Kidney (tissue), 22 donors: ENCODE measurements at places on chromosomes 3 and 15. TPM values are rescaled to one million over a fixed set of nuclear protein-coding genes. Genes with fewer than 3 reads are reported as not detected.

GPR149 gene
- total RNA-seq: not detected

TRPC1 gene
- 13.2 TPM for total RNA-seq

SOX14 gene
- total RNA-seq: not detected

- no peak for DNase-seq
- H3K27ac ChIP-seq: no peak overlapping the region
- no peaks in the 10 kb centered on the region for H3K36me3 ChIP-seq
- H3K4me3 ChIP-seq: no peak overlapping the region
Observed at GRCh38 chr15:64009798-64010261, 36.5 kb downstream of the DAPK2 start.

DNA sequence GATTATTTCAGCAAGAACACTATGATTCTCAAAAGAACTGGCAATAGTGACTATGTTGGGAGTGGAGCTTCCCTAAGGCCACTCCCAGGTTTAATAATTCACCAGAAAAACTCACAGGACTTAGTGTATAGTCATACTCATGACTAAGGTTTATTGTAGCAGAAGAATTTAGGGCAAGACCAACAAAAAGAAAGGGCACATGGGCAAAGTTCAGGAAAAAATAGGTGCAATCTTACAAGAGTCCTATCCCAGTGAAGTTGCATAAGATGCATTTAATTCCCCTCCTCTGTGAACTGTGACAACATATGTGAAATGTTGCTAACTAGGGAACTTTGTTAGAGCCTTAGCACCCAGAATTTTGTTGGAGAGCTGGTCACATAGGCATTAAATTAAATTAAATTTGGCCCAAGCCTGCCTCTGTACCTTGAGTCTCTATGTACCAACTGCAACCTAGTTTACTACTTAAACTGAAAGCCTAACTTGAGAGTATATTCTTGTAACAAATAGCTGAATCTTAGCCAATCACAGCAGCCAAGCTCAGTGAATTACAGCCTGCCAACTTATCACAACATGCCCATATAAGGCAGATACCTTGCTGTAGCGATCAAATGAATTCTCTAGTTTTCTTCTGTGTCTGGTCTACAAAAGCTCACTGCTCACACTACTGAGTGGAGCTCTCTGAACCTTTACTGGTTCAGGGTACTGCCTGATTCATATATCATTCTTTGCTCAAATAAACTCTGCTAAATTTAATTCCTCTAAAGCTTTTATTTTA lies 386.2 kb upstream of the ARHGEF26 start:
- no peaks in the 10 kb centered on the region for H3K36me3 ChIP-seq
- no peak overlapping the region for H3K4me3 ChIP-seq
- H3K27me3 ChIP-seq: no peaks in the 10 kb centered on the region
- DNase-seq: no peak

- no peaks in the 10 kb centered on the region for H3K4me1 ChIP-seq
- no peak for DNase-seq
- no peak overlapping the region for H3K27ac ChIP-seq
- H3K4me3 ChIP-seq: no peak overlapping the region
Observed at GRCh38 chr3:62436785-62437184, 63.4 kb upstream of the FEZF2 start.

- H3K27ac ChIP-seq: no peak overlapping the region
- peaks cover 24% of the 10 kb centered on the region for H3K36me3 ChIP-seq
- no peak for DNase-seq
- no peaks in the 10 kb centered on the region for H3K27me3 ChIP-seq
Observed at GRCh38 chr15:40858706-40859105, 14.9 kb downstream of the SPINT1 start.

DNA sequence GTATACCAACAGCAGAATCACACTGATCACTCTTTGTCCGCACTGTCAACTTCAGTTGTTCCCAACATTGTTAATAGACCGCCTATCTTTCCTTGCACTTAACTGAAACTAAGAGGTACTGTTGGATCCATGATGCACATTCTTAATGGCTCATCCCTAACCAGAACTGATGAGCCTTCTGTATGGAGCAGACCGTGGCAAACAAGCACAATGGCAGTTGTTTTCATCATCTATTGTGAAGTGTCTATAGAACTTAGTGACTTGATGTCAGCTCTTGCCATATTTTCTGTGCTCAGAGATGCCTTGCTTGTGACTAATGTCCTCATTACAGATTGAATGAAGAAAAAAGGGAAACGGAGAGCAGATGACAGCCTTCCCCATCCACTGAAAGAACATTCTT lies 347.4 kb downstream of the NLGN1 start:
- DNase-seq: no peak
- H3K4me3 ChIP-seq: no peak overlapping the region
- H3K4me1 ChIP-seq: no peaks in the 10 kb centered on the region
- no peaks in the 10 kb centered on the region for H3K36me3 ChIP-seq

GRCh38 chr3:148930752-148931151 lies 60.6 kb upstream of the GYG1 start:
- no peak overlapping the region for H3K27ac ChIP-seq
- H3K4me3 ChIP-seq: no peak overlapping the region
- H3K36me3 ChIP-seq: no peaks in the 10 kb centered on the region
- no peak for DNase-seq
- H3K4me1 ChIP-seq: no peaks in the 10 kb centered on the region
- H3K27me3 ChIP-seq: no peaks in the 10 kb centered on the region

- no peak overlapping the region for H3K27ac ChIP-seq
- no peak for DNase-seq
- H3K27me3 ChIP-seq: no peaks in the 10 kb centered on the region
- H3K36me3 ChIP-seq: no peaks in the 10 kb centered on the region
- no peak overlapping the region for H3K4me3 ChIP-seq
Observed at GRCh38 chr3:154548341-154548740, 118.4 kb upstream of the GPR149 start.

GRCh38 chr15:38554354-38554753 lies 10.3 kb downstream of the RASGRP1 start:
- H3K4me1 ChIP-seq: peaks cover 11% of the 10 kb centered on the region
- H3K27me3 ChIP-seq: no peaks in the 10 kb centered on the region
- H3K4me3 ChIP-seq: no peak overlapping the region

DNA sequence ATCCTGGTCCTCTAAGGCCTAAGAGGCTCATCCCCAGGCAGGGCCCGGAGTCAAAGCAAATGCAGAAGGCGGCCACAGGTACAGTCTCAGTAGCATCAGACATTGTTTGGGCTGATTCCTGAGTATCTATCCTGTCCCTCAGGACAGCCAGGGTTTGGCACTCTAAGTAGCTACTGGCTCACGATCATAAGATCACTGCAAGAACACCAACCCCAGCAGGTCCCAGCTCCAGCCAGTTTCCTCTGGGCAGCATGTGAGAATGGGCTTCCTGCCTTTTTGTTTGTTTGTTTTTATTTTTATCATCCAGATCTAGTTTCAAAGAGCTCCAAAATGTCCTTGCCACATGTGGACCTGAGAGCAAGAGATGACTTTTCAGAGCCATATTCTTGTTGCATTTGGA lies 32.7 kb downstream of the LRRFIP2 start:
- H3K27me3 ChIP-seq: no peaks in the 10 kb centered on the region
- DNase-seq: no peak
- H3K4me3 ChIP-seq: no peak overlapping the region
- H3K36me3 ChIP-seq: no peaks in the 10 kb centered on the region

GRCh38 chr3:129116482-129116946 lies 5.1 kb downstream of the RAB43 start:
- no peak overlapping the region for H3K4me3 ChIP-seq
- H3K27ac ChIP-seq: no peak overlapping the region
- peaks cover 2% of the 10 kb centered on the region for H3K36me3 ChIP-seq

- H3K27ac ChIP-seq: no peak overlapping the region
- H3K27me3 ChIP-seq: no peaks in the 10 kb centered on the region
- no peak overlapping the region for H3K4me3 ChIP-seq
- H3K36me3 ChIP-seq: no peaks in the 10 kb centered on the region
- DNase-seq: no peak
Observed at GRCh38 chr3:177931346-177931745, 604.9 kb upstream of the KCNMB2 start.

- H3K4me1 ChIP-seq: peaks cover 2% of the 10 kb centered on the region
- no peaks in the 10 kb centered on the region for H3K27me3 ChIP-seq
- no peak overlapping the region for H3K27ac ChIP-seq
- no peak for DNase-seq
- H3K36me3 ChIP-seq: no peaks in the 10 kb centered on the region
Observed at GRCh38 chr3:39961230-39961629, 151.8 kb downstream of the MYRIP start.
